ENCODE measurements at places on chromosomes 5 and 9.

- peak; percentile 64 for DNase-seq
Measured at GRCh38 chr5:159047086-159047485, 52.6 kb downstream of the EBF1 start.

- no peak for DNase-seq
Measured at GRCh38 chr9:134323741-134324358, 2.4 kb upstream of the RXRA start.

DNA sequence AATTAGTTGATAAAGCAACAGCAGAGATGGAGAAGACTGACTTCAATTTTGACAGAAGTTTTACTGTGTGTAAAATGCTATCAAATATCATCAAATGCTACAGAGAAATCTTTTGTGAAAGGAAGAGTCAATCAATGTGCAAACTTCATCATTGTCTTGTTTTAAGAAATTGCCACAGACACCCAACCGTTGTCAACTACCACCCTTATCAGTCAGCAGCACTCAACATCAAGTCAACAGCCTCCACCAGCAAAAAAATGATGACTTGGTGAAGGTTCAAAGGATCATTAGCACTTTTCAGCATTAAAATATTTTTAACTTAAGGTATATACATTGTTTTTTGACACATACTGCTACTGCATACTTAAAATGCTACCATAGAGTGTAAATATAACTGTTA, 888.8 kb downstream of the CDH18 start:
- DNase-seq: no peak

DNA sequence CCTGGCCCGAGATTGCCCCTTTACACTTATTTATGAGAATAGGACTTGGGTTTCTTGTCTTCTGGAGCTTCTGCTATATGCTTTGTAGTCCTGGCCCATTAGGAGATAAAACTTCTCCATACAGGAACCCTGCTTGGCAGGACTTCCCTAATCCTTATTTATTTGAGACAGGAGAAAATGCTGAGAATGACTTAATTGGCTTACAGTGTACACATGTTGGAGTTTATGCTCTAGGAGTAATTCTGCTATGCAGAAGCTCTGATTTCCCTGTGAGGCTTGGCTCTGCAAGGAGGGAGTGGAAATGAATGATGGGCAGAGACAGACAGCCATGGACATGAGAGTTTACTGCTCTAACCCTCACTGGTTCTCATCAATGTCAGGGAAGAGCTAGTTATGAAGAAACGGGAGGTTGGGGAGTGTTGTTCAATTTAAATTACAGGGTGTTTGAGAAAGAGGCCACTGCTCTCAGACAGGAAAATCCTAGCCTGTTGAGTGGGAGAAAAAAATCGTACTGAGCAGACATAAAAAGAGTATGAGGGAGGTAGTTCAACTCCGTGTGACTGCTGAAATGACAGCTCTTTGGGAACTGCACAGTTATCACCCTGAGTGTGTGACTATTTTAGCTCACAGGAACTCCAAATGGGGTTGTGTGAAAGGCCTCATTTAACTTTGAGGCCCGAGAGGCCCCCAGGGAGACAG, 37.5 kb downstream of the ACTBL2 start:
- no peak for DNase-seq

- DNase-seq: no peak
Measured at GRCh38 chr9:106283769-106284168, 579.2 kb upstream of the ZNF462 start.

DNA sequence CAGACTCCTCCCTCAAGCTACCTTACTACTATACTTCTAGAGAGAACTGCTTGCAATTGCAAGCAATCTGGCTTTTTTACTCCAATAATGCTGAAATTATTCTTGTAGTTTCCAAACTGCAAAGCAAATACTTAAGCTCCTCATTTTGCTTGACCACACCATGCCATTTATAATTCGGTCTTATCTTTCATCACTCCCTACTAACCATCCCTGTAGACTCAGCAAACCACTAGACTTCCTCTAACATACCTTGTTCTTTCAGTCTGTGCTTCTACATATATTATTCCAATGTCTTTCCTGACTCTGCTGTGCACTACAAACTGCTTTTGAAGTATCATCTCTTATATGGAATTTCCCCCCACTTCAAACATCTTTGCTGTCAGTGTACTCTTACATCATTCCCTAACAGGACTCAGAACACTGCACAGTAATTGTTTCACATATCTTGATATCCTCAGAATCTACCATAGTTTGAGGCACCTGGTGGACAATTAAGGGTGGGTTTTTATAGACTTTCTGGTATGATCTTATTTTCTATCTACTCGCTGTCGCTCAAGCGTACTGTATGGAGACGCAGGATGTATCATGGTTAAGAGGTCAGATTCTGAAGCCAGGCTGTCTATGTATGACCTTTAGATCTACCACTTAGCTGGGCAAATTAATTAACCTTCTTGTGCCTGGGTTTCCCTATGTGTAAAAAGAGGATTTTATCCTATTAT, 2.8 kb downstream of the IL6ST start:
- peak; percentile 55 for DNase-seq

DNA sequence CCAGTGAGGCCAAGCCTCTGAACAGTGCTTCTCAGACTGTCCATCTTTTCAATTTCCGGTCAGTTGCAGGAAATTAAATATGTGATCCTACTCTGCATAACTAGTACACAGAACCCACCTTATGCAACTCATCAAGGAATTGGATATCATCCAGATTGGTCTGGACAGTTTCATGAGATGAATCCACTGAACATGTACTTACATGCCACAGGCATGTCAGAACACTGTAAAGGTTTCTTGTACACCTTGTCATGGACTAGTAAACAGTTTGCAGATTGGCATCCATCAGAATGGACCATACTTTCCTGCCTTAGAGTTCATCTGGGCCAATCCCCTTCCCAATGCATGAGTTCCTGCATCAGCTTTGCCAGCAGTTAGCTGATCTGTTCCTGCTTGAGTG, 30.4 kb downstream of the GARNL3 start:
- DNase-seq: no peak

- DNase-seq: no peak
Measured at GRCh38 chr5:133321833-133322420, 270.1 kb downstream of the HSPA4 start.

GRCh38 chr9:125815568-125815967, 68.4 kb downstream of the PBX3 start:
- DNase-seq: peak; percentile 48

GRCh38 chr5:147413266-147413665, 96.6 kb downstream of the DPYSL3 start:
- DNase-seq: no peak

DNA sequence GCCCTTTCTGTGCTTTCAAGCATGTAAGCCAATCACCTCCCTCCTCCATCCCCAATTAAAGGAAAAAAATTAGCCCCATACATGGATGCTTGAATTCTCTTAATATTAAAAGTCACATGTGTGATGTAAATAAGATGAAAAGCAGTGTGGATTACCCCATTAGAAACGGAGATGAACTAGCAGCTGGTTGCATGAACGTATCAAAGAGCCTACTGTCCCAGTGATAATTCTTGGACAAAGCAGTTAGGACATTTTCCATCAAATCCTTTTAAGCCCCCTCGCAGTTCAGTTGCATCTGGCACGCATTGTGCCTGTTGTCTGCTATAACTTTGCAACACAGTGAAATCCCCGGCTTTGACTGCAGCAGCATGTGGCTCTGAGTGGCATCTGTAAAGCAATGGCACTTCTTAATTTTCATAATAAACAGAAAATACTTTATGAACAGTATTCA, 285.6 kb downstream of the FBXL7 start:
- no peak for DNase-seq

GRCh38 chr5:72480841-72481240, 26.4 kb downstream of the ZNF366 start:
- no peak for DNase-seq

All from EH (cell line).